ENCODE measurements at places on chromosomes 5 and 9.

- no peak for DNase-seq
Measured at GRCh38 chr9:70049236-70049635, 5.6 kb downstream of the MAMDC2 start.

- DNase-seq: no peak
Measured at GRCh38 chr9:136002881-136003280, 41.7 kb upstream of the UBAC1 start.

DNA sequence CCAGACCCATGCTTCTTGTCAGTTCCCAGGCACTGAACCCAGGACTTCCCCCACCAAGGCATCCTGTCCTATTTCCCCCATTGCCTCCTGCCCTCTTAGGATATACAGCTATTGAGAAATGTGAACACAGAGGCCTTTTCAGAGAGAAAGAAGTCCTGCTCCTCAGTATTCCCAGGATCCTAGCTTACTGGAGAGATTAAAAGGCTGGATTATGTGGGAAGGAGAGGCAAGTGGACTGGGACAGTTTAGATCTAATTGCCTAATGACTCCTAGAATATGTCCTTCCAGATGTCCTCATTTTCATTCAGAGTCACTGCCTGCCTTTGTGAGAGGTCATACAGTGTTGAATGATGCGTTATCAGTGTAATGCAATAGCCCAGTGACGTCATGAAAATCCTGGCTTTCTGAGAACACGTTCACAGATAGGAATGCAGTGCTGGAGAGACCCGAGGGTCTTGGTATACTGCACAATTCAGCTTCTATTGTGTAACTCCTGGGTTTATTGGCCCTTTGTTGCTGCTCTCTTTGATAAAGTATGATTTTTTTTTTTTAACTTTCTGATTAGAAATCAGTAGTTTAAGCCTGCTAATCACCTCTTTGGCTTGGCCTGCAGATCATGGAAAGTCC is 26.2 kb downstream of the WWC1 start:
- no peak for DNase-seq

- no peak for DNase-seq
Measured at GRCh38 chr5:171509467-171509866, 90.0 kb downstream of the FGF18 start.

DNA sequence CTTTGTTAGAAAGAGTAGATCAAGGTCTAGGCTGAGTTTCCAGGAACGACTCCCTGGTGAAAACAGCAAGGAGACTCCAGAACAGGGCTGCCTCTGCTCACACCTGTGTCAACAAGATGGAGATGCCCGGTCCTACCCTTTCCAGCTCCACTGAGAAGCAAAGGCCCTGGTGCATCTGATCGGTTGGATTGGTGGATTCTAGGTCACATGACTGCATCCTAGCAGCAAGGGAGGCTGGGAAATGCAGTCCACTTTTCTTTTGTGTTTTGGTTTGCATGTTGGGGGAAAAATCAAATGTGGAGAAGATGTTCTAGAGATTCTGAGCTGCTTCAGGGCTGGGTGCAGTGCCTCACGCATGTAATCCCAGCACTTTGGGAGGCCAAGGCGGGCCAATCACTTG is 82.0 kb upstream of the TRIO start:
- DNase-seq: no peak

DNA sequence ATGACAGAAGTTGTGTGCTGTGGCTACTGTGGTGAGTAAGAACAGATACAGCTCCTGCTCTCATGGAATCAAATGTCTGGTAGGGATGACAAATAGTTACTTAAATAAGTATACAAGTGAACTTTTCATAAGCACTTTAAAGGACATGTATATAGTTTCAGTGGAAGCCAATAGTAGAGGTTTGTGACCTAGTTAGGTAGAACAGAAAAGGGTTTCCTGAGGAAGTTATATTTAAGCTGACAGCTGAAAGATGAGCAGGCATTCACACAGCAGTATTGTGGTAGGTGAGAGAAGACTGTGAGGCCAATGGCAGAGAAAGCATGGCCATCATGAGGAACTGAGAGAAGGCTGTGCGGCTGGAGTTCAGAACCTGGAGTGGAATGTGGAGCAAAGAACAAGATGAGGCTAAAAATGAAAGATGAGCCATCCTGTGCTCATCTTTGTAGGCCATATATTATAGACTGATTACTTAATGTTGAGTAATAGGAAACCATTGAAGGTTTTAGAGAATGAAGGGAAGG is 15.4 kb downstream of the FAM174A start:
- DNase-seq: no peak

GRCh38 chr9:33111631-33112030 is 35.2 kb upstream of the SMU1 start:
- no peak for DNase-seq

DNA sequence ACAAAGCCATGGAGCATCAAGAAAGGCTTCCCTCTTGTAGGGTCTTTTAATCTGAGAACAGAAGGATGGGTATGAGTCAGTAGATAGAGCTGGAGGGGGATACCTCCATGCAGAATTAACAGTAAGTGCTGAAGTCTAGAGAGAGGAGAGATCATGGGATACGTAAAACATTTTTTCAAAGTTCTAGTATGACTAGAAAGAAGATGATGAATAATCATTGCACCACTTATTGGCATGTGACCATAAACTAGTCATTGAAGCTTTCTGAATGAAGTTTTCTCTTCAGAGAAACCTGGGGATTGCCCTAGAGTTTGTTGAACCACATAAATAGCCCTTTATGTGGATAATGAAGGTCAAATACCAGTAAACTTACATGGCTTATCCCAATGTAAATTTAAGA is 48.6 kb upstream of the PTPRD start:
- no peak for DNase-seq

- DNase-seq: no peak
Measured at GRCh38 chr9:33651125-33651524, 127.1 kb downstream of the ANKRD18B start.

- no peak for DNase-seq
Measured at GRCh38 chr9:128470560-128470959, 14.8 kb downstream of the ODF2 start.

DNA sequence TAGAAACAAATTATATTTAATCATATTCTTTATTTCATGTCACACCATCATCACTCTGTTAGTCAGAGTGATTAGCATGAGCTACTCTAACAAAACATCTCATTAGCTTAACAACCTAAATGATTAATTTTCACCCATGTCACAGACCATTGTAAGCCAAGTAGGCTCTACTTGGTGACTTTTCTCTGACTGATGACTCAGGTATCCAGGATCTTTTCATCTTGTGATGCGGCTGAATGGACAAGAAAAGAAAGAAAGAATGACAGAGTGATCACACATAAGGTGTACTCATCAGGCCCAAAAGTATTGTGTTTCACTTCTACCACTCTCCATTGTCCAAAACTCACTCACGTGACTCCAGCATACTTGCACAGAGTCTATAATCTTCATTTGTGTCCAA is 299.3 kb downstream of the ANXA1 start:
- DNase-seq: no peak

DNA sequence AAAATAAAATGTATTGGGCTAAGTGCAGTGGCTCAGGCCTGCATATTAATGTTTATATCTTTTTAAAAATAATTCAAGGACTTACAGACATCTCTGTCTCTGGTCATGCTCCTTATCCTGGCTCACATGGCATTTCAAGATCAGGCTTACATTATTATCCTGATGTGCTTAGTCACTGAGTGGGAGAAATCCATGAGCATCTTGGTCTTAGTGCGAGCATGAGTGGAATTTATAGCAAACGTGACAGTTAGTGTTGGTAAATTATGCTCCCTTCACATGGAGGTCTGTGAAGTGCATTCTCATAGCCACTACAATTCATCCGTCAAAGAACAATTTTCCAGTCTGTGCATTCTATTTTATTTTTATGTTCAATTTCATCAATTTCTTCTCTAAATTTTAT is 237.8 kb upstream of the EDIL3 start:
- DNase-seq: no peak

- DNase-seq: no peak
Measured at GRCh38 chr9:35903049-35903448, 3.0 kb upstream of the HRCT1 start.

- DNase-seq: no peak
Measured at GRCh38 chr5:113123618-113124017, 147.0 kb downstream of the DCP2 start.

DNA sequence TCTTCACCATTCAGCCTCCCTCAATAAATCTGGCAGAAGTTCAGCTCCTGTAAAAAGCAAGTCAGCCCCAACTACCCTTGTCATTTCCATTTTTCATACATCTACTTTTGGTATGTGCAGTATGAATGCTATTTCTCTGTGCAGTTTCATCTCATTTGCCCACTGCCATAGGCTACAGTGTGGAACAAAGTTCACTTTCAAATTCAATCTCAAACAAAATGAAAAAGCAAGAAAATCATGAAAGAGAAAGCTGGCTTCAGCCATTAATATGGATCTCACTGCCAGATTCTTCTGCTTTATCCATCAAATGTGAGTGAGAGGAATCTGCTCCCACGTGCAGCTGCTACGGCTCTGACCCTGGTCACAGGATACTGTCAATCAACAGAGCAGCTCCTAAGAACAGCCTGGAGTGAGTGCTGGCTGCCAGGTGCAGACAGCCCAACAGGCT is 494.2 kb downstream of the ZNF608 start:
- no peak for DNase-seq

DNA sequence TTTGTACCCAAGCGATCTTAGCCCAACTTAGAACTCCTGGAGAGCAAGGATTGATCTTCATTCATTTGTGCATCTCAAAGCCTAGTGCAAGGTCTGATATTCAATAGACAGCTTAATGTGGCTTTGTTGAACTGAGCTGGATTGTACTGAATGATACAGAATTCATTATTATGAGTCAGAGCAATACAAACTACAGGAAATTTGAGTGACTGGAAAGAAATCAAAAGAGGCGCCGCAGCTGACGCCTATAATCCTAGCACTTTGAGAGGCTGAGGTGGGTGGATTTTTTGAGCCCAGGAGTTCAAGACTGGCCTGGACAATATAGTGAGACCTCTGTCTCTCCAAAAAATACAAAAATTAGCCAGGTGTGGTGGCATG is 58.6 kb downstream of the ENC1 start:
- no peak for DNase-seq

GRCh38 chr9:125659201-125659840 is 47.7 kb downstream of the MAPKAP1 start:
- no peak for DNase-seq

DNA sequence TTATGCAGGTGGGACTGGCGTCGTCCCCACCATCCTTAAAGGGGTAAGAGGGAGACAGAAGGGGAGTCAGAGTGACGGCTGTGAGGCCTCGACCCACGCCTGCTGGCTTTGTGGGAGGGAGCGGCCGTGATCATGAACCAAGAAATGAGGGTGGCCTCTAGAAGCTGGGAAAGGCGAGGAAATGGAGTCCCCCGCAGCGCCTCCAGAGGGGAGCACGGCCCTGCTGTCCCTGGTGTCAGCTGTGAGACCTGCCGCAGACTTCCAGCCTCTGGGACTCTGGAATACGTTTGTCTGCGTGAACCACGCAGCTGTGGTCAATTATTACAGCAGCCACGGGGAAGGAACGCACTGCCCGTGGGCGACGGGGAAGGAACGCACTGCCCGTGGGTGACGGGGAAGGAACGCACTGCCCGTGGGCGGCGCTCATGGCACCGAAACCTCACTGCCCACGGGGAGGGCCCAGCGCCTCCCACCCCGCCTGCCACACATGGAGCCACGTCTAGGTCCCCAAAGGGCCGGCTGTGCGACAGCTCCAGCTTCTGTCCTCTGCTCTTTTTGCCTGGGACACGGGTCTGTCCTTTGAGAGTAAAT is 108.8 kb upstream of the RAPGEF1 start:
- no peak for DNase-seq

- no peak for DNase-seq
Measured at GRCh38 chr5:94707359-94707758, 88.9 kb downstream of the SLF1 start.

DNA sequence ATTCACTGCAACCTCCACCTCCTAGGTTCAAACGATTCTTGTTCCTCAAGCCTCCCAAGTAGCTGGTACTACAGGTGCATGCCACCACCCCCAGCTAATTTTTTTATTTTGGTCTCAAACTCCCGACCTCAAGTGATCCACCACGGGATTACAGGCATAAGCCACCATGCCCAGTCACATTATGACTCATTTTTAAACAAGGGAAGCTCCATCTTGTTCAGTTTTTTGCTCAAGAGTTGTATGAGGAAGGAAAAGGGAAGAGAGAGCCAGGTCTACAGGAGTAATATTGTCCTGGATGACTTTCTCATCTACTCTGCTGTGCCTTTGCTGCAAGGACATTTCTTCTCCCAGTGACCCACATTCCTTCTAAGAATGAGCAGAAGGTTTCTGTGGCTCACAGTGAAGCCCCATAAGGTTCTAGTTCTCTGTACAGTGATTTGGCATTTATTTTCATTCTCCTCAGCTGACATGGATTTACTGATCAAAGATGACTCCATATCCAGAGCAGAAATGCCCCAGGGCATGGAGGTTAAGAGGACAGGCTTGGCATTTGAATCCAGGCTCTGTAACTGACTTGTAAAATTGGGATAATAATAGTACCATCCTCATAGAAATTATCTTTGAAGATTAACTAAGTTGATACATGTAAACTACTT is 153.5 kb downstream of the CDH6 start:
- DNase-seq: no peak

DNA sequence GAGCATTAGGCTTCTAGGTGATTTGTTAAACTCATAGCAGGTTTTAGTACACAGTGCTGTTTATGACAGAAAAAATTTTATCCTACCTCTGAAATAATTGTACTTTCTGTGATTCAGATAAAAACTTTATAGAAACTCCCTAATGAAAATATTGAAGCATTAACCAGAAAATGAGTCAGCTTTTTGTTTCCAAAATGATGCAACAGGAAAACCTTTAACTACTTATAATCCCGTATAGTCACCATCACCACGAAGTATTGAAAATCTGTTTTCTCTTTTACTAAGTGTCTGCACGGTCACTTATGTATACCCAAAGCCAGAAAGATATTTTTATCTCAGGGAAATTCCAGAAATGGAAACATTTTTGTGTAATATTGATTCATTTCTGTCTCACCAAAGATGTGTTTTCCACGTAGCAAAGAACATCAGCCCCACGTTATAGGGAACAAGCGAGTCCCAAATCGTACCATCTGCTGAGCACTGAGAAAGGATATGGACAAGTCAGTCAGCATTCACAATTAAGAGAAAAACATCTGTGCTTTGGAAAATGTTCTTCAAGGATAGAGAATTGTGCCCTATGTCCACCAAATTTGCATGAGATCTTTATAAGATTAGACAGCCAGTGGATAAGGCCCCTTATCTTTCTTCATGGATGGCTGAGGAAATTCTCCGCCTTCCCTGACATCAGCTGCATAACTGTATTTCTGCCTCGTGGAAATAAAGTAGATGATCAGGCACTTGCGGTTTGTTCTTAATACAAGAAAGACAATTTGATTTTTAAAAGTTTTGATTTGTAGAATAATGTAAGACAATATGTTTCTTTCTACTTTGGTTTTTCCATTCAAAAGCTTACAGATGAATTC is 41.9 kb downstream of the TNFAIP8 start:
- peak; percentile 20 for DNase-seq

GRCh38 chr5:159341906-159342310 is 11.6 kb upstream of the IL12B start:
- peak; percentile 48 for DNase-seq

DNA sequence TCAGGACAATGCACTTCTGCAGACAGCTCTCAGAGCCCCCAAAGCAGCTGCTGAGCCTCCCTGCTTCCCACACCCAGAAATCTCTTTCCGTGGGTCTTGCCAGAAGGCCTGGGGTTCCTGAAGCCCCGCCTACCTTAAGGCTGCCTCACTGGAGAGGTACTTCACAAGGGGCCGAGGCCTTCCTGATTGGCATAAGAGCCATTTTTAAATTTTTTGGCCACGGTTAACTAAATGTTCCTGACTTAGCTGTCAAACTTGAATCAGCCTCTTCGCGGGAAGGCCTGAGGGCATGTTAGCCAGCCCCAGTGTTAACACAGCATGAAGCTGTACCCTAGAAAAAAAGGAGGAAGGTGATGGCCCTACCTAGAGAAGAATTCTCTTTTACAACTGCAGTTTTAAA is 20.7 kb upstream of the EPB41L4B start:
- no peak for DNase-seq
